ENCODE measurements at places on chromosomes 12 and 14. TPM values are rescaled to one million over a fixed set of nuclear protein-coding genes. Genes with fewer than 3 reads are reported as not detected.

SLC38A4 gene
- 1.8 TPM for total RNA-seq

TAC3 gene
- 0.17 TPM for total RNA-seq

SERPINA6 gene
- total RNA-seq, result not detected

GARIN6 gene
- total RNA-seq, result not detected

UBR7 gene
- total RNA-seq, result 27.7 TPM

P2RX7 gene
- 16.7 TPM for total RNA-seq

ANO4 gene
- total RNA-seq, result 11.3 TPM

BAG5 gene
- 28.8 TPM for total RNA-seq

PLEKHG3 gene
- 0.17 TPM for total RNA-seq

OAS2 gene
- 2.3 TPM for total RNA-seq

GUCY2C gene
- not detected for total RNA-seq

ZNF891 gene
- total RNA-seq, result 1.2 TPM

REM2 gene
- 0.26 TPM for total RNA-seq

LHX5 gene
- total RNA-seq, result not detected

LMNTD1 gene
- not detected for total RNA-seq

AQP6 gene
- total RNA-seq, result 0.17 TPM

MYO1H gene
- not detected for total RNA-seq

ADCY6 gene
- 53.2 TPM for total RNA-seq

DHRS2 gene
- total RNA-seq, result not detected

NCOR2 gene
- total RNA-seq, result 17.2 TPM

GNB3 gene
- total RNA-seq, result 1.3 TPM

POTEM gene
- not detected for total RNA-seq

ZNF641 gene
- 8.1 TPM for total RNA-seq

KLRF1 gene
- total RNA-seq, result not detected

MGST1 gene
- total RNA-seq, result 78.6 TPM

KRT6C gene
- not detected for total RNA-seq

TTC6 gene
- 0.17 TPM for total RNA-seq

TESPA1 gene
- total RNA-seq, result not detected

BMAL2 gene
- 23.9 TPM for total RNA-seq

NFATC4 gene
- total RNA-seq, result 59.9 TPM

PLEKHG7 gene
- total RNA-seq, result not detected

ARHGDIB gene
- 8.3 TPM for total RNA-seq

ADAM21 gene
- total RNA-seq, result 0.66 TPM

GPX2 gene
- not detected for total RNA-seq

ATL1 gene
- 16.2 TPM for total RNA-seq

OASL gene
- total RNA-seq, result 1.2 TPM
